RWPE2 (cell line): ENCODE measurements at places on chromosomes 12 and 14.

DNA sequence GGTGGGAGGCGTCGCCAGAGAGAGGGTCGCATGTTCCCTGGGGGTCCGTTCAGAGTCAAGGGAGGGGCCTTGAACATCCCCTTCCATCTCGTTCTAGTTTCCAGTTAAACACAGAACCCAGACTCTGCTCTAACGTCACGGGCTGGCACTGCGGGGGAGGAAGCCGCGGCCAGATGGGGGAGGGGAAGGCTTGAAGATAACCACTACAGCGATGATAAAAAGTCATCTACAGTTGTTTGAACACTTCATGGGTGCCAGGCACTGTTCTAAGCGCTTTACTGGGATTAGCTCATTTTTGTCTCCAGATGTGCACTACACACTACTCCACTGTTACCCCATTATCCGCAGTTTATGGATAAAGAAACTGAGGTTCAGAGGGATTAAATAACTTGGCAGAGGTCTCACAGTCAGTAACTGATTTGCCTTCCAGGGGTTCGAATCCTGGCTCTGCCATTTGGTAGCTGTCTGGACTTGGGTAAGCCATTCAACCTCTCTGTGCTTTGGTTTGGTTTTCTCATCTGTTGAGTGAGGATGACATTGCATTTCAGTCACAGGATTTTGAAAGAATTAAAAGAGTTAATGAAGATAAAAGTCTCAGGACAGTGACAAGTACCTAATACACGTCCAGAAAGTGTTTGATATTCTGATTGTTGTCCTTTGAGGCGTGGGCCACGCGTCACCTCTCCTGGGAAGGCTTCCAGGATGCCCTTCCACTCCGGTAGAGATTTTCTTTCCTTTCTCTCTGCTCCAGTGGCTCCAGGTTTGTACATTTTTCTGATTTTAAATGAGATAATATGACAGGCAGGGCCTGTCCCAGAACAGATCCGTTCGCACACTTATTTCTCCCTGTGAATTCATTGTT is 798 bp upstream of the RASAL1 start:
- H3K4me1 ChIP-seq: no peaks in the 10 kb centered on the region
- H3K4me3 ChIP-seq: peak overlapping the region; percentile 23
- DNase-seq: no peak
- peaks cover 4% of the 10 kb centered on the region for H3K27me3 ChIP-seq
- no peak overlapping the region for H3K27ac ChIP-seq

GRCh38 chr12:46858368-46858767 is 32.6 kb upstream of the SLC38A4 start:
- H3K36me3 ChIP-seq: no peaks in the 10 kb centered on the region
- no peak overlapping the region for H3K27ac ChIP-seq
- no peaks in the 10 kb centered on the region for H3K27me3 ChIP-seq
- DNase-seq: no peak
- no peaks in the 10 kb centered on the region for H3K4me1 ChIP-seq

- H3K36me3 ChIP-seq: no peaks in the 10 kb centered on the region
- no peaks in the 10 kb centered on the region for H3K27me3 ChIP-seq
- peaks cover 25% of the 10 kb centered on the region for H3K4me1 ChIP-seq
- H3K27ac ChIP-seq: peak overlapping the region; percentile 67
These were observed 1.3 kb downstream of the FBXO33 start for GRCh38 chr14:39430762-39431415.

- H3K4me1 ChIP-seq: peaks cover 9% of the 10 kb centered on the region
- H3K27ac ChIP-seq: no peak overlapping the region
- no peak overlapping the region for H3K4me3 ChIP-seq
- DNase-seq: no peak
- H3K36me3 ChIP-seq: no peaks in the 10 kb centered on the region; the same call in 1 of the 2 replicates
These were observed 53.4 kb downstream of the RCOR1 start for GRCh38 chr14:102645746-102646440.

GRCh38 chr12:1305063-1305434 is 289.3 kb downstream of the FBXL14 start:
- H3K36me3 ChIP-seq: 0 out of 2 replicates have a peak, but pooled peaks cover 6% of the 10 kb centered on the region
- no peak overlapping the region for H3K27ac ChIP-seq
- DNase-seq: no peak
- H3K27me3 ChIP-seq: no peaks in the 10 kb centered on the region
- no peak overlapping the region for H3K4me3 ChIP-seq
- H3K4me1 ChIP-seq: no peaks in the 10 kb centered on the region

GRCh38 chr14:104436741-104437701 is 142.5 kb upstream of the C14orf180 start:
- H3K36me3 ChIP-seq: no peaks in the 10 kb centered on the region
- no peak overlapping the region for H3K27ac ChIP-seq
- DNase-seq: peak; percentile 62
- no peaks in the 10 kb centered on the region for H3K4me1 ChIP-seq
- H3K27me3 ChIP-seq: peaks cover 17% of the 10 kb centered on the region
- H3K4me3 ChIP-seq: no peak overlapping the region

DNA sequence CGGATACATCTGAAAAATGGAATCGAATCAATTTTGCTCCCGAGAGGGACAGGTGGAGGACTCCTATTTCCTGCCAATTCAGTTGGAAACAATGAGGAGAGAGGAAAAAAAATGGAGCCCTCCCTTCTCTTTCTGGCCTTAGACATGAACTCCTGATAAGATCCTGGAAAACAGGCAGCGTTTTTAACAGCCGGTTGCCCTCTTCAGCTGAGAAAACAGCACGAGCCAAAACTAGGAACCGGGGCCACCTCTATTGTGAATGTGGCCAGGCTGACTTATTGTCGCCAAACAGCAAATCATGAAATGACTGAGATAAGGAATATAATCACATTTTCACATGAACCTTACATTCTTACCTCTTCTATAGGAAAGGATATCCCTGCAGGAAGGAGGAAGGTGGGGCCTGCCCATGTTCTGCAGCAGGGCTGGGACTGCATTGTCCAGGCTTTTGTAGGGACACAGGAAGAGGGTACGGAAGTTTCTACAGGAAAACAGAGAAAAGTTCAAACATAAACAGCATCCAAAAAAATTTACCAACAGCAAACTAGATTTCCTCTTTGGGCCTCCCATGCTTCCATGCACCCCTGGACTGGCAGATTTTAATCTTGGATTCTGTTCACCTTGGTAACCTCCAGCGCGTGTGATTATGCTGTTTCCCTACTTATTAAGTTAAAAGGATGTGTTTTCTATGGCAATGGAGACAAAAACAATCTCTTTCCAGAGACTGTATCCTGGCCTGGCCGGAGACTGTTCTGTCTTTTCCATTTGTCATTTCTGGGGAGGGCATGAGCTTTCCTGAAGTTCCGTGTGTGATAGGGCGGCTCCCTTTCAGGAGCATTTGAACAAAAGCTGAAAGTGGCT is 29.0 kb upstream of the ELK3 start:
- H3K4me3 ChIP-seq: no peak overlapping the region
- H3K4me1 ChIP-seq: no peaks in the 10 kb centered on the region
- H3K27ac ChIP-seq: no peak overlapping the region
- no peaks in the 10 kb centered on the region for H3K27me3 ChIP-seq
- DNase-seq: no peak
- no peaks in the 10 kb centered on the region for H3K36me3 ChIP-seq

DNA sequence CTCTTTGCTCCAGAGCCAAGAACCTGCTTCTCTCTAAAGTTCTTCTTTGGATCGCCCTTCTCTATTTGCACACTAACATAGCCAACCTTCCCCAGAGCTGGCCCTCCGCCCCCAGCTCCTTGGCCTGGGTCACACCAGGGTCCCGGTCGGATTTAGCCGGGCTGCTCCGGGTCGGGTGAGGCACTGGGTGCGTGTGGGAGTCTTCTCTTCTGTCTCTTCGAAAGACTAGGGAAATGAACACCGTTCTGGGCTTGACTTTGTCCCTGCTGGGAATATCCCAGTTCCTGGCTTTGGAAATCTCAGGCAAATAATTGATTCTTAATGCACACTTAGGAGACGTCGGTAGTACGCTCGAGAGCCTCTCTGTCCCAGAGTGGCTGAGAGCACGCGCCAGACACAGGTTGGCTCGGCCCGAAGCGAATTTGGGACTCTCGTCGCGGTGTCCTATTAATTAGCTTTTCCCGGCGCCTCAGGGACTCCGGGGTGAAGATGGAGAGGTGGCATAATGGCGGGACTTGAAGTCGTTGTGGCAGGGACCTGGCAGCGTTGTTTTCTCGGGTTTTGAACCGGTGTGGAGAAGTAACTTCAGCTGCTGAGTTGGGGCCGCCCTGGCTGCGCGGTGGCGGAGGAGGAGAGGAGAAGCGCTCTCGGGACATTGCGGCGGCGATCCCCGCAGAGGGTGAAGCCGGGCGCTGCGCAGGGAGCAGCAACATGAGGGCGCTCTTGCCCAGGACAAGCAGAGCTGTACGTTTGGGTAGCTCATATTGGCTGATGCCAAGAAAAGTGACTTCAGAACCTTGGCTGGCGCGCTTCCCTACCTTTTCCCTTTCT is 7.5 kb downstream of the FOXG1 start:
- H3K27me3 ChIP-seq: peaks cover 100% of the 10 kb centered on the region
- H3K36me3 ChIP-seq: no peaks in the 10 kb centered on the region
- H3K4me1 ChIP-seq: no peaks in the 10 kb centered on the region
- peak; percentile 61 for DNase-seq
- H3K27ac ChIP-seq: no peak overlapping the region

DNA sequence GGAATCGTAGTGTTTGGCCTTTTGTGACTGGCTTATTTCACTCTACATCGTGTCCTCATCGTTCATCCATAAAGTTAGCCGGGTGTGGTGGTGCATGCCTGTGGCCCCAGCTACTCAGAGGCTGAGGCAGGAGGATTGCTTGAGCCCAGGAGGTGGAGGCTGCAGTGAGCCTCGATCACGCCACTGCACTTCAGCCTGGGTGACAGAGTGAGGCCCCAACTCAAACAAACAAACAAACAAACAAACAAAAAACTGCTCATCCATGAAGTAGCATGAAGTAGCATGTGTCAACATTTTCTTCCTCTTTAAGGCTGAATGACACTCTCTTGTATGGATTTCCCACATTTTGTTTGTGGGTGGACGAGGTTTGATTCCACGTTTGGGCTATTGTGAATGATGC is 44.0 kb upstream of the MEG3 start:
- no peak overlapping the region for H3K27ac ChIP-seq
- H3K36me3 ChIP-seq: no peaks in the 10 kb centered on the region
- no peaks in the 10 kb centered on the region for H3K27me3 ChIP-seq
- no peak overlapping the region for H3K4me3 ChIP-seq
- DNase-seq: peak; percentile 22
- H3K4me1 ChIP-seq: no peaks in the 10 kb centered on the region

GRCh38 chr14:50967103-50967502 is 22.8 kb upstream of the PYGL start:
- no peaks in the 10 kb centered on the region for H3K27me3 ChIP-seq
- no peak for DNase-seq
- no peak overlapping the region for H3K4me3 ChIP-seq
- H3K27ac ChIP-seq: no peak overlapping the region

DNA sequence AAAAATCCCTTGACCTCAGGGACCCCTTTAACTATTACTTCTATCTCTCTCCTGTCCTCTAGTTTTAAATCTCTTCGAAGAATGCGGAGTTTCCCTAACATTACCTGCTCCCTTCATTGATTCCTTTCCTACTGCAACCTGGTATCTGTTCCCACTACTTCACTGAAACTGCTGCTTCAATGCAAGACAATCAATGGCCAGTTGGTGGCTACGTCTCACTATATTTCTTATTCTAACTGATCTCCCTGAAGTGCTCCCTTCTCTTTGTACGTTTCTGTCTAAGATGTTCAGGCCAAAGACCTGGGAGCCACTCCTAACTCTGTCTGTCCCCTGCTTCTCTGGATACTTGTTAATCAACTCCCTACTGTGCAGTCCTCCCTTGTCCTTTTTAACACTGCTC is 10.3 kb upstream of the KCNA1 start:
- H3K4me3 ChIP-seq: no peak overlapping the region
- H3K27ac ChIP-seq: no peak overlapping the region
- no peak for DNase-seq
- no peaks in the 10 kb centered on the region for H3K36me3 ChIP-seq

DNA sequence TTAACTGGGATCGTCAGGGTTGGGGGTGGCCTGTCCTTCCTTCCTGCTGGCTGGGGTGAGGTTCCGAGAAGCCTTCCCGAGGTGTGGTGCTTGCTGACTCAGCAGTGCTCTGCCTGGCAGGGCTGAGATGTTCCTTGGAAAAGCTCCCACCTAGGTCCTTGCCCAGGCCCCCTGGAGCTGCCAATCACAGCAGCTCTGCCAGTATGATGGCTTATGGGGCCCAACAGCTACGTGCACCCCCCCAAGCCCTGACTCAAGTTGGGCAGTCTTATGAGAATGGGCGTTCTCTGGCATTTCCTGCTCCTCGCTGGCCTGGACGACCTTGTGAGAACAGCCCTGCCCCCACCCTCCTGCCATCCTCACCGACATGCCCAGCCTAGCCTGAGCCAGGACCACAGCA is 292.2 kb upstream of the CRY1 start:
- no peaks in the 10 kb centered on the region for H3K36me3 ChIP-seq
- peaks cover 24% of the 10 kb centered on the region for H3K4me1 ChIP-seq
- peak overlapping the region; percentile 84 for H3K27ac ChIP-seq

GRCh38 chr12:44247588-44247987 is 411.7 kb downstream of the TMEM117 start:
- H3K36me3 ChIP-seq: no peaks in the 10 kb centered on the region
- H3K27ac ChIP-seq: no peak overlapping the region
- no peak for DNase-seq
- H3K4me3 ChIP-seq: no peak overlapping the region
- H3K4me1 ChIP-seq: no peaks in the 10 kb centered on the region

DNA sequence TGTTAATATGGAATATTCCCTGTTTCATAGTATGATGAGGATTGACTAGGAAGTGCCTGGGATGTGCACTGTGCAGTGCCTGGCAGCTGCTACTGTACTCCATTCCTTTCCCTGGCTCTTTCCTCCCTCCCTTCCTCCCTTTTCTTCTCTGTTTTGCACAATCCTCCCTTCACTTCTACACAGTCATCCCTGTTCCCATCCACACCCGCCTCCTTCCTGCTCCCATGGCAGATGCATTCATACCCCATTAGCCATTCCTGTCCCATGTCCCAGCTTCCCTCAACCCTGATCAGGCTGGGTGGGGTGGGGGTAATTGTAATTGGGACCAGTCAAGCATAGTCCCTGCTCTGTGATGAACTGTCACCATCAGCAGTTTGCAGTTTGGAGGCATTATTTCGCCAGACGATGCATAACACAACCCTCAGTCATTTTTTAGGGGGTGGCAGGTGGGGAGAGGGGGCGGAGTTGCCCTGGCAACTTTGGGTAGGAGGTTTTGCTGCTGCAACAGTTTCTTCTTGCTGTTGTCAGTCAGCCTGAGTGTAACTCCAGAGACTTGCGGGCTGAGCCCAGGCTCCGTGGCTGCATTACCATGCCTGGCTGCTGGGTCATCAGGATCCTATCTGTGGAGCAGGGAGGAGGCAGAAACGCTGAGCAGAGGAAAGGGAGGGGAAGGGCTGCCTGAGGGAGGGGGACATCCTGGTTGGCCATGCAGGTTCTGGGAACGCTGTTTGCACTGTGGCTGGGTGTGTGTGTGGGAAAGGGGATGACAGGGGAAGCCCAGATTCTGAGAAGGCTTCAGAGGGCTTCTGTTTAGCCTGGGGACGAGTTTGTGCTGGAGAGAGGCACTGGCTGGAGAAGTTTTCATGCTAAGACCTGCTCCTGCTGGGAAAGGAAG is 4.1 kb upstream of the KRT84 start:
- H3K27me3 ChIP-seq: no peaks in the 10 kb centered on the region
- H3K4me3 ChIP-seq: no peak overlapping the region
- H3K4me1 ChIP-seq: peaks cover 23% of the 10 kb centered on the region
- no peak overlapping the region for H3K27ac ChIP-seq
- H3K36me3 ChIP-seq: no peaks in the 10 kb centered on the region
- DNase-seq: no peak

GRCh38 chr12:50132505-50133135 is 20.6 kb downstream of the COX14 start:
- peaks cover 73% of the 10 kb centered on the region for H3K36me3 ChIP-seq
- no peaks in the 10 kb centered on the region for H3K27me3 ChIP-seq
- no peak overlapping the region for H3K4me3 ChIP-seq
- no peak overlapping the region for H3K27ac ChIP-seq
